T-helper 2 cell treated with Interferon-gamma antibody and Interleukin-4, amounts not matched to agents 5 μg/mL and 100 μg/mL, for 36 hours (primary cell): ENCODE measurements at places on chromosomes 7 and 10.

GRCh38 chr10:63765126-63765525, 243.9 kb downstream of the REEP3 start:
- no peak for DNase-seq

DNA sequence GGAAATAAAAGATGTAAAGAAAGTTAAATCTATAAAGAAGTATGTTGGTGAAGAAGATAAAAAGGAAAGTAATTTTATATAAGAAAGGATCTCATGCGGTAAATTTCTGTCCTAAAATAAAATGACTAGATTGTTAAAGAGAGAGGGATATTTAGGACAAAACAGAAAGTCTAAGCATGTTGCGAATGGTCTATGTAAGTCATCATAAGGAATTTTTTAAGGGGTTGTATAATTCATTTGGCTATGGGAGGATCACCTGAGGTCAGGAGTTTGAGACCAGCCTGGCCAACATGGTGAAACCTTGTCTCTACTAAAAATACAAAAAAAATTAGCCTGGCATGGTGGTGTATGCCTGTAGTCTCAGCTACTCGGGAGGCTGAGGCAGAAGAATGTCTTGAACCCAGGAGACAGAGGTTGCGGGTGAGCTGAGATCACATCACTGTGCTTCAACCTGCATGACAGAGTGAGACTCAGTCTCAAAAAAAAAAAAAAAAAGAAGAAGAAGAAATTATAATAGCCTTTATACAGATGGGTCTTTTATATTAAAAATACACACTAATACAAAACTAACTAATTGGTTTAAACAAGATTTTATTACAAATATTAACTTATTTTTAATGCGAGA, 294.3 kb downstream of the MAGI2 start:
- no peak for DNase-seq

DNA sequence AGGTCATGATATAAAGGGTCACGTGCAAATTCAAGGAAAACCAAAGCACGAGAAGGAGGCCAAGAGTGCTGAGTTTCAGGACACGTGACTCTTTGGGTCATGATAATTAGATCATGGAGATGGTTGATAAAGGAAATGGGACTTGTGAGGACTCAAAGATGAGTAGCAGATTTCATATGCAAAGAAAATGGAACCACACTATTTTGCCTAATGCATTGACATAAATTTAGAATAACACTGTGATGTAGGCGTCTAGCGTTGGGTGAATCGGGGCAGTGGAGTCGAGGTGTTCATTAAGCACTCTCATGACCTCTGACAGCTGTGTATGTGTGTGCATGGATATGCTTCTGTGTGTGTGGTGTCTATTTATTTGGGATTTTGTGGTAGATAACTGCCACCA, 1025.6 kb upstream of the LRRTM3 start:
- DNase-seq = no peak

- DNase-seq = no peak
Observed at GRCh38 chr7:119271147-119271779, 1001.7 kb upstream of the KCND2 start.

DNA sequence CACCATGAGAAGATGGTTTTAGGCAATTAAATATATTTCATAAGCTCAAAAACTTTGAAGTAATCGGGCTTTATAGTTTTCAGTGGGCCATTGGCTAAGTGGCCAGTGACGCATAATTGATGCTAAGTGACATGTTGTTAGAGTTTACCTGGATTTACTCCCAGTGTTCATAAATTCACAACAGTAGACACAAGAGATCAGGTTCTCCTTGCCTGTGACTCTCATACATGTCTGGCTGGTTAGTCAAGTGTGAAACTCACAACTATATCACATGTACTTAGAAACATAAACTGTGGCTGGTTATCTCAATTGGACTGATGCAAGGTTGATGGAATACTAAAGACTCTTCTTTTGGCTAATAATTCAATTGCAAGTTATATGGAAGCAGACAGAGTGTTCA, 26.2 kb downstream of the ASB15 start:
- no peak for DNase-seq

GRCh38 chr7:84216472-84216871, 21.9 kb upstream of the SEMA3A start:
- DNase-seq = no peak

GRCh38 chr7:34425631-34426384, 232.2 kb upstream of the NPSR1 start:
- DNase-seq = no peak

DNA sequence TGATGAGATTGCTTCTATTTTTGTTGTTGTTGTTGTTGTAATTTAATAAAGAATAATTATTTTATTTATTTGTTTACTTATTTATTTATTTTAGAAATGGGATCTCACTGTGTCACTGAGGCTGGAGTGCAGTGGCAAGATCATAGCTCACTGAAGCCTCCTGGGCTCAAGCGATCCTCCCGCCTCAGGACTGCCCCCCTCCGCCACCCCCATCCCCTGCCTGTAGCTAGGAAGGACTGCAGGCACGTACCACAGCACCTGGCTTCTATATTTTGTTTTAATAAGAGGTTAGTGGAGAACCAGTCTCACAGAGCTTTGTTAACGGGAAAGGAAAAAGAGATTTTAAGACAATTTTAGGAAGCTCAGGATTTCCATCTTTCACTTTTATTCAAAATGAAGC, 19.5 kb upstream of the SMC3 start:
- no peak for DNase-seq

DNA sequence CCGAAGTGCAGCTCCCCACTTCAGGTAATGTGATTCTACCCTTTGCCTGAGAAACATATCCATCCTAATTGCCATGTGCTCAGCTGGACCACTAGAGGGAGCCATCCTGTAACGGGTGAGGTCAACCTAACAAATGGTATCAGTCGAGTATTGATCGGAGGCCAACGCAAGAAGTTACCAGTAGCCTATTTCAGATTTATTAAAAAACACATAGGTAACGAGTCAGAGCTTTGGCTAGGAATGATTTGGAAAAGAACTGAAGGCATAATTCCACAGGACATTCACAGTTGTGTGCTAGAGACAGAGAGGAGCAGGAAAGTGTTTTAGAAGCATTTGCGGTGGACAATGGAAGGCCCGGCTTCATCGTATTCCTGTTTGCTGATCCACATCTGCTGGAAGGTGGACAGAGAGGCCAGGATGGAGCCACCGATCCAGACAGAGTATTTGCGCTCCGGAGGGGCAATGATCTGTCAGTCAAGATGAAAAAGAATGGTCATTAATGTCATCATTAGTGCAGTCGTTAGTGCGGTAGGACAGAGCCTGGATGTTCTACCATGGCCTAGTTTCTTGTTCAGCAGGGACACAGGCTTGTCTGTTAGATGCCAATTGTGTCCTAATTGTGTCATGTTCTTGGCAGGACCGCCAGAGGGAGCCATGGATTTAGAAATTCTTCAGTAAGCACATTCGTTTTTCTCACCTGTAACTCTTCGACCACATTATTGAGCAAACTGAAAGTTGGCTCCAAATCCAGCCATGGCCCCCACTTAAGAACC, 17.5 kb downstream of the ACTA2 start:
- peak; percentile 52 for DNase-seq
